Hepatocyte (in vitro differentiated cells): ENCODE measurements at places on chromosomes 5 and 9.

DNA sequence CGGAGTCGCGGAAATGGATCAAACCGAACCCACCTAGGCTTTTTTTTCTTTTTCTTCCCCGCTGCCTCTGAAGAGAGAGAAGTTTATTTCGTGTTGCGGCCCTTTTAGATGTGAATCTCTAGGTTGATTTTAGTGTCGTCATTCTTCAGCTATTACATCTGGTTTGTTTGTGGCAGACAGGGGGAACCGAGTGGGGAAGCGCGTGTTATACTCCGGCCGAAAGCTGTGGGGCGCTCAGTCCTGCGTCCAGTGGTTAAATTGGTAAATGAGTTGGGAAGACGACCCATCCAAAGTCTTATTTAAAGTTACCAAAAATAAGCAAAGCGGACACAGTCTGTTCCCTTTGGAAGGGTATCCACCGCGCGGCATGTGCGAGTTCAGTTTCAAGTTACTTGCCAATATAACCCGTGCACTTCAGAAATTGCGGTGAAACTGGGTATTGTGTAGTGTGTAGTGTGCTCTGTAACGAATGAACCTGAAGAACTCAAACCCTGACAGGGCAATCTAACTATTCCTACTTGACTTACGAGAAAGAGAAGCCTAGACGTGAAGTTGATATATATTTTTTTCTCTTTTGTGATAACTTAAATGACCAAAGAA lies 1.3 kb downstream of the MAN2A1 start:
- DNase-seq: peak; percentile 89

DNA sequence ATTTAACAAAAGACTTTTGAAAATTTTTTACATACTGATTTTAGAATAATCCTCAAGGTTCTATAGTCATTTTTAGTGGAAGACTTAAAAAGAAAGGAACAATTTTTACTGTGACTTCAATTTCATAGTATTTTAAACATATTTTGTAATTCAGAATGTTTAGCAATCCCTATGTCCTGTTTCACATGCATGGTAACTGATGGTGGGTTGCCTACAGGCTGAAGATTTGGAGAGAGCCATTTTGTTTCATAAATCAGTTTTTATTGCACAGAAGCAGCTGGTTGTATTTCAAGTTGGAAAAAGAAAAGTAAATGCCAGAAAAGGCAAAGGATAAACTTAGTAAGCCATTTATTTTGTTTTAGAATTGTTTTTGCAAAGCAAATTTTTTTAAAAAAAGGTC lies 24.0 kb downstream of the STARD4 start:
- DNase-seq: no peak

- DNase-seq: no peak
These were observed 97.6 kb upstream of the SEMA6A start for GRCh38 chr5:116672203-116672602.

DNA sequence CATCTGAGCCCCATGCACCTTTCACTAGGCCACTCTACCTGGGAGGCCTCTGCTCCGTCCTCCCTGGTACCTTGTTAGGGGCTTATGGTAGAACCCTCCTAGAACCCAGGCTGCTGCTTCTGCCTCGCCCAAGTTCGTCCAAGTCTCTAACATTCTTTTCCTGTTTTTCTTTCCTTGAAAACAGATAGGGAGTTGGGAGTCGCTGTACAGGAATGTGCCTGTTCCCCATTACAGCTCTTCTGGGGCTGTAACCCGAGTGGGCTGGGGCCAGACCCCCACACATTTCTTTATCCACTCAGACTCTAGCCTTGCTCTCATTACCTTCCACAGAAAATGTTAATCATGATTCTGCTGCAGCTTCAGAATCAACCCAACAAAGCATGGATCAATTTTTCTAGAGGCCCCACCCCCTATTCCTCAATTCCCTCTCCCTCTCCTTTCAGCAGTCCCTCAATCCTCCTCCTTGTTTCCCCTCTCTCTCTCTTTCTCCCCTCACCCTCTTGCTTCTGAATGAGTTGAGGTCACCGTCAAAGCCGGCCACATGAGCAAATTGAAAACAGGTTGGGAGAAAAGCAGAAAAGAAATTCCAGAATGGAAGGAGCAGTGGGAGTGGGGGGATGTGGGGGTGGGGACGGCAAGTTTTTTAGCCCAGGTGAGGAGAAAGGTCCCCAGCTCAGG lies 193.8 kb upstream of the TRIM32 start:
- no peak for DNase-seq

DNA sequence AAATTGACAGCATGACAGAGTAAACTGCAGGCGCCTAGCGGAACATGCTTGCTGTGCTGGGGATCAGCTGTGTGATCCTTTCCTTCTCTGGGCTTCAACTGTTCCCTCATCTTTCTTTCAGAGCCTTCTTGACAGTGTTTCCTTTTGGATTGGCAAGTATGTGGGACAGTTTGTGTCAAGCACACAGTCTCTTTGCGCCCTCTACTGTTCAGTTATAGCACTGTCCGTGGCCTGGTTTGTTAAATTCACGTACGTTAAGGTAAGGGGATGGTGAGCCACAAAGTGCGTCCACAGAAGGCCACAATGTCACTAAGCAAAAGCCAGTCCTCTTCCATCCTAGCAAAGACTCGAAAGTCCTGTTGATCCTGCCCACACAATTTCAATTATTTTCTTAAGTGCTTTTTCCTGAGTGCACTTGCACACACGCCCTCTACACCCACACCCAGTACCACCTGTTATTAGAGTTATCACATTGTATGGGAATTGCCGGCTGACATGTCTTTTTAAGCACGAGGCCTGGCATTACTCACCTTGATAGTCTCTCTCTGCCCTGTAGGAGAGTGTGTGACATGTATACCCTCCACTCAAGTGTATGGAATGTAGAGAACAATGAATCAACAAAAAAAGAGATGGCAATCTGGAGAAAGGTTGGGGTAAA lies 22.5 kb upstream of the PTPN3 start:
- peak; percentile 89 for DNase-seq
